ENCODE measurements at places on chromosomes 2 and 18.

DNA sequence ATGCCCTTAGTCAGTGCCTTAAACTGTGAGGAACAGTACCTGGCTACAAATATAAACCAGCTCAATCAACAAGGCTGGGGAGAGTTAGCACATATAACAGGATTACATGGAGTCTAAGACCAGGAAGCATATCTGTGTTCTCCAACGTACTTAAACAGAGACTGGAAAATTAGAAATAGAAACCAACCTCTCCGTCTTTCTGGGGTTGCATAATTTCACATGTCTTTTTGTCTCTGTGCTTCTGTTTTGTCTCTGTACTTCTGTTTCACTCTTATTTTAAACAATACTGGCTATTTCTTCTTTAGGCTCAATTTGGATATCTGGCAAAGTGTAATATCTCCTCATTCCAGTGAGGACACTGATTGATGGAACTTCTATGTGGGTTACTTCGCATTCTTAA is 749.0 kb upstream of the ZEB2 start:
- DNase-seq: no peak

DNA sequence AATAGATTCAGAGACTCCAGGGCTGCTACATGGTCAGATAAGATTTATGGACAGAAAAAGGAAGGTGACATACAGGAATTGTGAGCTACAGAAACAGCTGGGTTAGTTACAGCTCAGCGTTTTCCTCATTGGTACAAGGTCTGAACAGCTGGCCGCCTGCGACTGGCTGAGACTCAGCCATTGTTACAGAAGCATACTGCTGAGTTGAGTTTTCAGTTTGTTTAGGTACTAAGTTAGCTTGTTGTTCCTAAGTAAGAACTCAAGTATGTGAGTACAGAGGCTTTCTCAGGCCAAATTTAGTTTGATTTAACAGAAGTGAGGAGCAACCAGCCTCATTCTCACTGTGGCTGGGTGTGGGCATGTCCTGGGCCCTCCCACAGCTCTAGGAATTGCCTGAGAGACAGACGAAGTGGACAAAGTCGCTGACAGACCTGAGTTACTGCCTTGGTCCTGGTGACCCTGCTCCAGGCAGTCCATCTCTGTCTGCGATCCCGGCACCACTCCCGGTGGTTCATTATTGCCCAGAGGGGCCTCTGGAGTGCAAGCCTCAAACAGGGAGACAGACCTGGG is 27.8 kb upstream of the RHOB start:
- no peak for DNase-seq

GRCh38 chr2:171201271-171201670 is 40.6 kb upstream of the TLK1 start:
- DNase-seq: no peak

GRCh38 chr2:238650536-238650935 is 197.3 kb upstream of the TWIST2 start:
- DNase-seq: no peak

GRCh38 chr2:112887964-112888749 is 22.8 kb upstream of the IL37 start:
- no peak for DNase-seq

DNA sequence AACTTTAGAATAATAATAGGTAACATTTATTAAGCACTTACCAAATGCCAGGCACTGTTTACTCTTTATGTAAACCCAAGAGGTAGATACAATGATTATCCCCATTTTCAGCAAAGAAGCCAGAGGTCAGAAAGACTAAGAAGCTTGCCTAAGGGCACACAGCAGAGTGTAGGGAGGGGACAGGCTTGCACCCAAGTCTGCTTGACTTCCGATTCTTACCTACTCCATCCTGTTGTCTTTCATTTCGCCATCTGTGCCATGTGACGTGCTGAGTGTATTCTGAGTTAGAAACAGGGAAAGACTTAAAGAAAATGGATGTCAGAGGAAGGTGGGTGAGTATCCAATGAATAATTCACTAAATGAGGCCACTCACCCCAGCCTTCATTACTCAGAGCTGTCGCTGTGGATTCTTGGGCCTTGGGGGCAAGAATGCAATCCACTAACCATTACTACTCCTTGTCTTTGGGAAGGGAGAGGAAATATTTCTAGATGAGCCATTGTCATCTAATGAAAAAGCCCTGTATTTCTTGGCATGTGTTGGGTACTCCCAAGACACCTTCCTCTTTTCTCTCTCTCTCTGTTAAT is 76.4 kb upstream of the BCL11A start:
- DNase-seq: no peak

DNA sequence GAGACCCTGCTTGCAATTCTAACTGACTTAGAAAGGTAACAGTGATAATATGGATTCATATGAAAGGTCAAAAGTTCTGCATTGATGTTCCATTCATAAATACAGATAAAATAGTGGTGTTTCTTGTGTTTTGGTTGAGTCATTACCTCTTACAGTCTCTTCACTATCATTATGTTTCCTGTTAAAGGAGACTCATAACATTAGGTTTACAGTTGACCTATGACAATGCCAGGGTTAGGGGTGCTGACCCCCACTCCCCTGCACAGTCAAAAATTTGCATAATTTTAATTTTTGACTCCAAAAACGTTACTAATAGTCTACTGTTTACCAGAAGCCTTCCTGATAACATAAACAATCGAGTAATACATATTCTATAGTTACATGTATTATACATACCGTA is 75.4 kb downstream of the VRK2 start:
- no peak for DNase-seq

GRCh38 chr2:127498386-127498785 is 27.9 kb downstream of the IWS1 start:
- DNase-seq: no peak

- DNase-seq: no peak
Measured at GRCh38 chr2:127661949-127662510, 13.3 kb downstream of the LIMS2 start.

DNA sequence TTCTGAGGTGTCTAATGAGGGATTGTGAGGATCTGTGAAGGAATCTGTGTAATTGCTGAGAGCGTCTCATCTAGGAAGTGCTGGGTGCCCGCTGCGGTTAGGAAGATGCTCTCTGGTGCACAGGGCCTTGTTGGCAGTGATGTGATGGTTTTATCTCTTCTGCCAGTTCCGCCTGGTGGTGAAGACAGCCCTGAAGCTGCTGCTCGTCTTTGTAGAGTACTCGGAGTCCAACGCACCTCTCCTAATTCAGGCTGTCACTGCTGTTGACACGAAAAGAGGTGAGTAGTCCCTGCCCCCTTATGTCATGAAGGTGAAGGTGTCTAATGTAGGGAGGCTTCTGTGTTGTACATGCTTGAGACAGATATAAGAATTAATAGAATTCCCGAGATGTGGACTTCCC is 234.2 kb downstream of the TPGS2 start:
- no peak for DNase-seq

- DNase-seq: no peak
Measured at GRCh38 chr2:157036726-157037125, 220.8 kb upstream of the GALNT5 start.

GRCh38 chr18:13004396-13004795 is 13.2 kb downstream of the CEP192 start:
- no peak for DNase-seq

GRCh38 chr2:6945087-6945813 is 28.0 kb downstream of the RNF144A start:
- no peak for DNase-seq

DNA sequence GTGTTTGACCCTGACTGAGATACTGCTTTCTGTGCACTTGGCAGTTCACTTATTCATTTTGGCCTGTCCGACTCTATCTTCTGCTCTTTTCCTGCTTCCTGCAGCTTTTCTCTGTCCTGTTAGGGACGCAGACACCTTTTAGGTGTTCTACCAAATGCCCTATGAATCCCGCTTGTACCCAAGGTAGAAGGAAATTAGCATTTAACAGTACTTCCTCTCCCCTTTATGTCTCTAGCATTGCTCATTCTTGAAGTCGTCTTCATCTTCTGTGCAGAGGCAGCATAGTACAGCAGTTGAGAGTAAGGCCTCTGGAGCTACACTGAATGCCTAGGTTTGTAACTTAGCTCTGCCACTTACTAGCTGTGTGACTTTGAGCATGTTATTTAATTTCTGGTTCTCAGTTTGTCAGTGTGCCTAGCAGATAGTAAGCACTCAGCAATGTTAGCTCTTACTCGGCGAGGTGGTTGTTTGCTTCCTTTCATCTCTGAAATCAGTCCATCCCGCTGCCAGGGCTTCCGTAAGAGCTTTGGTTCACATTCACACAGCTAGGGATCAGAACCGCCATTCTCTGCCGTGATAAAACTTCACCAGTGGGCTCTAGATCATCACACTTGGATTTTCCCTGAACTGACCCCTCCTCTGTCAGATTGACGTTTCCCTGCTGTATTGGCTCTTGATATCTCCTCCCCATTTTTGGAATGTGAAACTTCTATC is 1.4 kb downstream of the CCT7 start:
- DNase-seq: no peak

DNA sequence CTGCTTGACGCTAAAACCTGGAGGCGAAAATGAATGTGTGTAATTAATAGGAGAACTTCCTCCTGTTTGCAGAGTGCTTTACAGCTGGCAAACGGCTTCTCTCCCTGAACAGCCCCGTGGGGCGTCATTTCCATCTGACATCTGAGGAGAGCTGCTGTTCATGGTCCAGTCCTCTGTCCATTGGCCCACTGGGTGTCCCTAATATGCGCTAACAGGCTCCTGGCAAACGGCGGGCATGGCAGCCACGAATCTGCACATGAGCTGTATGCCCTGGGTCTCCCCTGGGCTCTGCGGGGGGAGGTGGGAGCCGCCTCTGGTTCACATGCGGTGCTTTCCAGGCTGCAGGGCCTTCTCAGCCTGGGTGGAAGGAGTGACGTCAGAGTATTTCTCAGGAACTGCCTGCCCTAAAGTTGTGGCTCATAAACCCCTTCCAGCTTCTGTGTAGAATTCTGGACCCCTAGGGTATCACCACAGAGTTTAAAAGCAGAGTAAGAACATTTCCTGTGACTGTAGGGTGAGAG is 73.2 kb downstream of the LRRFIP1 start:
- DNase-seq: peak; percentile 54

GRCh38 chr18:69469444-69469919 is 68.8 kb downstream of the DOK6 start:
- no peak for DNase-seq
